ENCODE measurements at places on chromosomes 6 and 20.
A peak's percentile ranks its signal among the peaks of the same experiment; 100 is the strongest.

GRCh38 chr6:3825331-3825831 lies 23.8 kb upstream of the FAM50B start:
- no peak for DNase-seq

DNA sequence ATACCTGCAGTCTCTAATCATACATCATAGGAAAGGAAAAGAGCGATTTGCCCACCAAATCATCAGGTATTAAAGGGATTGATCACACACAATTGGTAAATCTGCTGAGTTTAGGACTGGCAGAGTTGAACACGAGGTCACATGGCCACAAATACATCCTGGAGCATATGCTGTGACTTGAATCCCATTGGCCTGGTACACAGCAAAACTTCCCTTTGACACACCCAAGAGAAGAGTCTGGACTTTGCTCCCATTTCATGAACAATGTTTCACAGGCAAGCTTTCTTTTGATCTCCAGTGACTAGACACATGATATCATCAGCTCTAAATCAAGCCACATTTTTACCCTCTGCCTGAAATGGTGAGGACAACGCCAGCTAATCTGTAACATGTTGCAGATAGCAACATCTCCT lies 117.9 kb downstream of the ISM1 start:
- no peak for DNase-seq

GRCh38 chr6:141667580-141668309 lies 465.0 kb upstream of the GJE1 start:
- DNase-seq: no peak

GRCh38 chr6:73309785-73310502 lies 44.1 kb downstream of the DPPA5 start:
- peak; percentile 78 for DNase-seq

Data from activated T-cell treated with anti-CD3 and anti-CD28 coated beads, Interleukin-2, amount 50 U/mL, for 24 hours (primary cell).